Thoracic aorta (tissue), 2 donors: ENCODE measurements at places on chromosomes 13 and 19.

GRCh38 chr19:13255719-13256059 lies 105.5 kb downstream of the IER2 start:
- no peak overlapping the region for H3K27ac ChIP-seq
- H3K4me3 ChIP-seq, result no peak overlapping the region
- no peaks in the 10 kb centered on the region for H3K27me3 ChIP-seq
- no peaks in the 10 kb centered on the region for H3K4me1 ChIP-seq
- no peak for DNase-seq

GRCh38 chr13:71018995-71019394 lies 848.0 kb downstream of the DACH1 start:
- no peaks in the 10 kb centered on the region for H3K27me3 ChIP-seq
- H3K4me3 ChIP-seq, result no peak overlapping the region
- no peaks in the 10 kb centered on the region for H3K4me1 ChIP-seq
- H3K27ac ChIP-seq, result no peak overlapping the region

- no peak overlapping the region for H3K27ac ChIP-seq
- H3K4me3 ChIP-seq, result no peak overlapping the region
- H3K36me3 ChIP-seq, result peaks cover 44% of the 10 kb centered on the region
Observed at GRCh38 chr19:10915130-10916091, 13.0 kb downstream of the YIPF2 start.

GRCh38 chr19:40716031-40716481 lies 630 bp downstream of the COQ8B start:
- peak; percentile 78 for DNase-seq
- peak overlapping the region; percentile 87 for H3K4me3 ChIP-seq
- peaks cover 13% of the 10 kb centered on the region for H3K4me1 ChIP-seq
- H3K36me3 ChIP-seq, result no peaks in the 10 kb centered on the region

DNA sequence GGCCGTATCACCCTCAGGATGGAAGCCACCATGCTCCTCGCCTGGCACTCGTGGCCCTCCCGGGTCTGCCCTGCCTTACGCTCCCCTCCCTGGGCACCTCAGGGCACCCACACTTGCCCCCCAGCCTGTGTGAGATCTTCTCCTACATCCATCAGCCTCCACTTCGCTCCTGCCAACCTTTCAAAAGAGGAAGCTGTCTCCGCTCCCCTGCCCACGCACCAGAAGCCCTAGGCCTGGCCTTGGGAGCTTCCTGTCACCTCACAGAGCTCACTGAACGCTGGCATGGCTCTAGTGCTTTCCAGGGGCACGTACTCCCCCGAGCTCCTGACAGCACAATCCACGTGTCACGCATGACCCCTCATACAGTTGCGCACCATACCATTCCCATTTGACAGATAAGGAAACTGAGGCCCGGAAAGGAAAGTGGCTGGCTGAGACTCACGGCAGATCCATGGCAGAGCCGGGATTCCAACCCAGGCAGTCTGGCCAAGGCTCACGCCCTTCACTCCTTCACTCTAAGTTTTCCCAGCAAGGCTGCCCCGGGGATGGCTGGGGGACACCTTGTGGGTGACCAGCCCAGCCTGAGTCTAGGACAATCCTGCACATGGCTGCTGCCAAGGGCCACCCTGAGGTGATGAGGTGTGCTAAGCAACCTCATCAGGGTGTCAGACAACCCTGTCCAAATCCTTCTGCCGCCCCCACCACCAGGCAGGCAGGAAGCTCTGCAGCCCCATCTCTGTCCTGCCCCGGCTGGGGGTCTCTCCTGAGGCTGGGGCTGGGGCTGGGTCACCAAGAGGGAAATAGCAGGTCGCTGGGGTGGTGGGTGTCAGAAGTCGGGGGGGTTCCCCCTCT lies 19.3 kb downstream of the PPP1R12C start:
- no peak overlapping the region for H3K4me3 ChIP-seq
- H3K36me3 ChIP-seq, result peaks cover 59% of the 10 kb centered on the region
- no peak overlapping the region for H3K27ac ChIP-seq
- no peaks in the 10 kb centered on the region for H3K27me3 ChIP-seq
- no peaks in the 10 kb centered on the region for H3K4me1 ChIP-seq
- DNase-seq, result no peak

- H3K4me1 ChIP-seq, result no peaks in the 10 kb centered on the region
- no peak overlapping the region for H3K4me3 ChIP-seq
- no peaks in the 10 kb centered on the region for H3K27me3 ChIP-seq
- DNase-seq, result no peak
- H3K27ac ChIP-seq, result no peak overlapping the region
Observed at GRCh38 chr13:108779308-108779707, 149.9 kb downstream of the MYO16 start.

GRCh38 chr19:1756705-1757465 lies 3.6 kb downstream of the ONECUT3 start:
- H3K27me3 ChIP-seq, result peaks cover 13% of the 10 kb centered on the region
- no peak overlapping the region for H3K27ac ChIP-seq
- no peaks in the 10 kb centered on the region for H3K4me1 ChIP-seq
- DNase-seq, result no peak
- H3K36me3 ChIP-seq, result no peaks in the 10 kb centered on the region

DNA sequence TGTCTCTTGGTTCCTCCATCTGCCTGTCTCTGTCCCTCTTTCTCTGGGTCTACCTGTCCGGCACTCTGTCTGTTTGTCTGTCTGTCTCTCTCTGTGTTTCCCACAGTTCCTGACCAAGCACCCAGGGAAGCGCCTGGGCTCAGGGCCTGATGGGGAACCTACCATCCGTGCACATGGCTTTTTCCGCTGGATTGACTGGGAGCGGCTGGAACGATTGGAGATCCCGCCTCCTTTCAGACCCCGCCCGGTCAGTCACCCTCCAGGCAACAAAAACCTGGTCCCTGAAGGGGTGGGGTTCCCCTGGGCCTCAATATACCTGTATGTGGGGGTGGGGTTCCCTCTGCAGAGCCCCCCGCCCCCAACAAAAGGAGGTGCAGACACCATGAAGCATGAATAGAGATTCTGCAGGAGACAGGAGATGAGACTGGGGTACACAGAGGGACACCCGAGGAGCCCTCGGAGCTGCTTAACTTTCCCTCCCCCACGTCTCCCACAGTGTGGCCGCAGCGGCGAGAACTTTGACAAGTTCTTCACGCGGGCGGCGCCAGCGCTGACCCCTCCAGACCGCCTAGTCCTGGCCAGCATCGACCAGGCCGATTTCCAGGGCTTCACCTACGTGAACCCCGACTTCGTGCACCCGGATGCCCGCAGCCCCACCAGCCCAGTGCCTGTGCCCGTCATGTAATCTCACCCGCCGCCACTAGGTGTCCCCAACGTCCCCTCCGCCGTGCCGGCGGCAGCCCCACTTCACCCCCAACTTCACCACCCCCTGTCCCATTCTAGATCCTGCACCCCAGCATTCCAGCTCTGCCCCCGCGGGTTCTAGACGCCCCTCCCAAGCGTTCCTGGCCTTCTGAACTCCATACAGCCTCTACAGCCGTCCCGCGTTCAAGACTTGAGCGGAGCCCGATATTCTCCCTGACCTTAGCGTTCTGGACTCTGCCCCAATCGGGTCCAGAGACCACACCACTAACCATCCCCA lies 2.6 kb upstream of the CACNG7 start:
- H3K4me1 ChIP-seq, result no peaks in the 10 kb centered on the region
- H3K27ac ChIP-seq, result no peak overlapping the region
- DNase-seq, result no peak
- H3K36me3 ChIP-seq, result no peaks in the 10 kb centered on the region

GRCh38 chr13:20397896-20398295 lies 127.8 kb downstream of the CRYL1 start:
- no peaks in the 10 kb centered on the region for H3K4me1 ChIP-seq
- H3K27ac ChIP-seq, result no peak overlapping the region

GRCh38 chr19:47186446-47187334 lies 44.3 kb downstream of the BBC3 start:
- no peak overlapping the region for H3K27ac ChIP-seq
- H3K36me3 ChIP-seq, result no peaks in the 10 kb centered on the region
- no peak for DNase-seq
- H3K4me1 ChIP-seq, result peaks cover 41% of the 10 kb centered on the region
- no peak overlapping the region for H3K4me3 ChIP-seq

DNA sequence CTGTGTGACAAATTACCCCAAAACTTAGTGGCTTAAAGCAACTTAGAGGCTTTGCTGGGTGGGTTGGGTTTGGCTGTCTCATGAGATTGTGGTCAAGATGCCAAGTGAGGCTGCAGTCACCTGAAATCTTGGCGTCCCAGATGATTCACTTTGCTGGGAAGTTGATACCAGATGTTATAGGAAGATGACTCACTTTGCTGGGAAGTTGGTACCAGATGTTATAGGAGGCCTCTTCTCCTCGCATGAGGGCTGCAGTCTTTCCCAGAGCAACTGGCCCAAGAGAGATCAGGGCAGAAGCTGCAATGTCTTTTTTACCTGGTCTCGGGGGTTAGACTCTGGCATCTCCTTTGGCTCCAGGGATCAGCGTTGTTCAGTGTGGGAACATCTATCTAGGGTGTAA lies 16.8 kb downstream of the TEX29 start:
- H3K27me3 ChIP-seq, result no peaks in the 10 kb centered on the region
- DNase-seq, result no peak
- H3K4me1 ChIP-seq, result no peaks in the 10 kb centered on the region
- no peaks in the 10 kb centered on the region for H3K36me3 ChIP-seq
- no peak overlapping the region for H3K27ac ChIP-seq

- DNase-seq, result no peak
- no peaks in the 10 kb centered on the region for H3K36me3 ChIP-seq
- no peak overlapping the region for H3K4me3 ChIP-seq
- no peak overlapping the region for H3K27ac ChIP-seq
Observed at GRCh38 chr13:36601186-36601585, 72.6 kb upstream of the SERTM1 start.

DNA sequence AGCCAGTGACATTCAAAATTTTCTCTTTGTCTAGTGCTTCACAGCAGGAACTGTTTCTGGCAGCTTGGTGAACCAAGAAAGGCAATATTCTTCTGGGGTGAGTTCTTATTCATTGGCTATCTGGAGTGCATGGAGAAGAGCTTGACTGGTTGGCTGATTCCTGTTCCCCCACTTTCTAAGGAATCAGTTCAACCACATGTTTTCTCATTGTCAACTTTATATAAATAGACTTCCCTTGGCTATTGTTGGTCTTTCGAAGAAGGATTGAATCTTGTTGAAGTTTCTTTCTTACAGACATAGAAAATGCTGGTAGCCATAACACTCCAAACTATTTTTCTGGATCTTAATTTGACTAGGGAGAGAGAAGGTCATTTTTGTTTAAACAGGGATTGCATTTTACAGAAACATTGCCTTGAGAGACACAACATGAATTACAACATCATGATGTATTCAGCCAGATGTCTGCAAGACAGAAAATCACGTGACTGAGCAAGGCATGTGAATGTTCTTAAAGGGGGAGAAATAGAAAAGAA lies 85.2 kb downstream of the EDNRB start:
- no peaks in the 10 kb centered on the region for H3K36me3 ChIP-seq
- H3K4me1 ChIP-seq, result no peaks in the 10 kb centered on the region
- no peaks in the 10 kb centered on the region for H3K27me3 ChIP-seq
- H3K4me3 ChIP-seq, result no peak overlapping the region
- DNase-seq, result no peak

DNA sequence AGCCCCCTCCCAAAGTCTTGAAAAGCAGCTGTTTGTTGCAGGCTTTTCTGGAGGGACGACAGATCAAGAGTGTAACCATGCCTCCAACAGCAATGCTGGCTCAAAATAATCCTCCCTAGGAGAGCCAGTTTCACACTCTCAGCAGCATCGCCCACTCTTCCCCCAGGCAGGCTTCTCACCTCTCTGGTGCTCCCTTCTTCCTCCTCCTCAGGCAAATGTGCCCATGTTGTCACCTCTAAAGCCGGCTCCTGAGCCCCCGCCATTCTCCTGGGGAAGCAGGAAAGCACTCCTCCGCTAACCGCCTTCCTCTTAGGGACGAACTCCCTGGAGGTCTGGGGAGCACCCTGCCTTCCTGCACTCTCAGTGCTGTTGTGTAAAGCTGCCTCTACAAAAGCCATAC lies 98.9 kb upstream of the SGCG start:
- no peak overlapping the region for H3K27ac ChIP-seq
- no peak overlapping the region for H3K4me3 ChIP-seq
- H3K36me3 ChIP-seq, result no peaks in the 10 kb centered on the region
- no peaks in the 10 kb centered on the region for H3K4me1 ChIP-seq

- no peak overlapping the region for H3K27ac ChIP-seq
- H3K27me3 ChIP-seq, result no peaks in the 10 kb centered on the region
- DNase-seq, result no peak
- H3K4me3 ChIP-seq, result no peak overlapping the region
- H3K36me3 ChIP-seq, result peaks cover 72% of the 10 kb centered on the region
Observed at GRCh38 chr19:36638862-36639510, 27.7 kb downstream of the ZNF461 start.

DNA sequence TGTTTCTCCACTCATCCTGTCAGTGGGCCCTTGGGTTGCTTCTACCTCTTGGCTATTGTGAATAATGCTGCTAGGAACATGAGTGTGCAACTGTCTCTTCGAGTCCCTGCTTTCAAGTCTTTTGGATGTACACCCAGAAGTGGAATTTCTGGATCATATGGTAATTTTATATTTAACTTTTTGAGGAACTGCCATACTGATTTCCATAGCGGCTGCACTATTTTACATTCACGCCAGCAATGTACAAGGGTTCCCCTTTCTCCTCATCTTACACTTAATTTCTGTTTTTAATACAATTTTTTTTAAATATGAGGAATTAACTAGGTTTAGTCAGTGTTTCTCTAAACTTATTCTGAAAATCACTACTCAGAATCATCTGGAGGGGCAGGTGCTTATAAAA lies 24.2 kb upstream of the SLC46A3 start:
- H3K4me1 ChIP-seq, result no peaks in the 10 kb centered on the region
- H3K36me3 ChIP-seq, result no peaks in the 10 kb centered on the region
- H3K27me3 ChIP-seq, result no peaks in the 10 kb centered on the region
- no peak for DNase-seq
- no peak overlapping the region for H3K27ac ChIP-seq
- H3K4me3 ChIP-seq, result no peak overlapping the region

DNA sequence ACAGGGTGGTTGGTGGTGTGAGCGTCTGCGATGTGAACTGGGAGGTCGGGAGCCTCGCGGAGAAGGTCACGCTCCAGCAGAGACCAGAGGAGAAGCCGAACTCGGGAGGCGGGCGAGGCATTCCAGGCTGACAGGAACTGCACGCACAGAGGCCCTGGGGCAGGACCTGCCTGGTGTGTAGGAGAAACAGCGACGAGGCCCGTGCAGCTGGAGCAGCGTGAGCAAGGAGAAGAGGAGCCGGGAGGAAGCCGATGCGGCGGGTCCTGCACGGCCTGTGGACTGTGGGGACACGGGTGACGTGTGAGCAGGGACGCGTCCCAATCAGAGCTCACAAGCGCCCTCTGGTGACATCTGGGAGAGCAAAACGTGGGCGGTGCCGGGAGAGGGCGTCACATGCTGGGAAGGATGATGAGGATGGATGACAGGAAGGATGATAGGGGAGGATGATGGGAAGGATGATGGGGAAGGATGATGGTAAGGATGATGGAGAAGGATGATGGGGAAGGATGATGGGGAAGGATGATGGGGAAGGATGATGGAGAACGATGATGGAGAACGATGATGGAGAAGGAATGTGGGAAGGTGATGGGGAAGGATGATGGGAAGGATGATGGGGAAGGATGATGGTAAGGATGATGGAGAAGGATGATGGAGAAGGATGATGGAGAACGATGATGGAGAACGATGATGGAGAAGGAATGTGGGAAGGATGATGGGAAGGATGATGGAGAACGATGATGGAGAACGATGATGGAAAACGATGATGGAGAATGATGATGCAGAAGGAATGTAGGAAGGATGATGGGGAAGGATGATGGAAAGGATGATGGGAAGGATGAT lies 16.1 kb upstream of the MADCAM1 start:
- DNase-seq, result peak; percentile 38
- no peak overlapping the region for H3K27ac ChIP-seq
- peaks cover 6% of the 10 kb centered on the region for H3K4me1 ChIP-seq
- no peaks in the 10 kb centered on the region for H3K27me3 ChIP-seq
